NCI-H524 treated with DMSO at 0.1 percent for 48 hours (cell line): ENCODE measurements at places on chromosomes 11 and 22.

DNA sequence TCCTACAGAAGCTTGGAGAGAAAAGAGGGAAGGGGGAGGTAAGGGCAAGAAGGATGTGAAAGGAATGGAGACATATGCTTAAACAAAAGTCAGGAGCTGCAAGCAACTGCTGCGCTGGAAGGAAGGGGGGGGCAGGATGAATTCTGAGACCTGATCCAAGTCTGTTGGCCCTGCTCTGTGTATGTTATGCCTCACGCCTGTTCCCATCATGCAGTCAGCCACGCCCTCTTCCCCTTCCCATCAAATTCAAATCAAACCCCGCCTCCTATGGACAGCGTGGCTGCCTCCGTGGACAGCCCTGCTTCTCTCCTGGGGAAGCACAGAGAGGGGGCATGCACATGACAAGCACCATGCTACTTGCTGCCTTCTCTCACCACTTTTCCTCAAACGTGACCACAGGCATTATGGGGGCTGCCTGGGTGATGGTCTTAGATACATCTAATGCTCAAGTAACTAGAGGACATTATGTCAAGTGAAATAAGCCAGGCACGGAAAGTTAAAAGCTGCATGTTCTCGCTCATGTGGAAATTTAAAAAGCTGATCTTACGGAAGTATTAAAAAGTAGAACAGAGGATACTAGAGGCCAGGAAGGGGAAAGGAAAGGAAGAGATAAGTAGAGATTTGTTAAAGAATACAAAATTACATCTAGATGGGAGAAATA is 45.8 kb upstream of the CYP2D6 start:
- no peak for DNase-seq

DNA sequence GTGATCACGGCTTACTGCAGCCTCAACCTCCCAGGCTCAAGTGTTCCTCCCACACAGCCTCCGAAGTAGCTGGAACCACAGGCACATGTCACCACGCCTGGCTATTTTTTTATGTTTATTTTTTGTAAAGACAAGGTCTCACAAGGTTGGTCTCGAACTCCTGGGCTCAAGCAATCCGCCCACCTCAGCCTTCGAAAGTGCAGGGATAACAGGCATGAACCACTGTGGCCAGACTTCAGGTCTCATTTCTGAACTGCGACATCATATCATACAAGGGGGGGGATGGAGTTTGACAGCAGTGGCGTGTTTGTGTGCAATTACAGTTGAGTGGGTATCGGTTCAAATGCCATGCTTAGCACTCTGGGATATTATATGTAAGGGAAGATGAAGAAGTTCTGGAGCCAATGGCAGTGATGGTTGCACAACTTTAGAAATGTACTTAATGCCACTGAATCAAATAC is 6.9 kb downstream of the NAALADL1 start:
- no peak for DNase-seq

DNA sequence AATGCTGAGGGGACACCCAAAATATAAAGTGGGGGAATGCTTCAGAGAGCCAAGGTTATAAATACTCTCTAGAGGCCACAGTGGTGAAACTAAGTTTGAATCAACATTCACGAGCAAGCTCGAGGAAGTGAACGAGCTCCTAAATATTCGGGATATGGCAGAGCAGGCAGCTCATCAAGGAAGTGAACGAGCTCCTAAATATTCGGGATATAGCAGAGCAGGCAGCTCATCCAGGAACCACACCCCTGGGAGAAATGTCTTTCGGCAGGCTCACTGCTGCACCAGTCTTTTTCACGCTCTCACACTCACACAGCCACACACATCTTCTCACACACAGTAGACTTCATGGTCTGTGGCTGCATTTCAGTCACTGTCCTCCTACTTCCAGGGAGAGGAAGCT is 787.5 kb downstream of the OPCML start:
- DNase-seq = no peak

- DNase-seq = no peak
These were observed 651 bp downstream of the CTSF start for GRCh38 chr11:66567787-66568123.

- no peak for DNase-seq
These were observed 814 bp upstream of the CDON start for GRCh38 chr11:126063507-126063852.

- DNase-seq = no peak
These were observed 74.8 kb downstream of the SIK2 start for GRCh38 chr11:111676878-111677585.

DNA sequence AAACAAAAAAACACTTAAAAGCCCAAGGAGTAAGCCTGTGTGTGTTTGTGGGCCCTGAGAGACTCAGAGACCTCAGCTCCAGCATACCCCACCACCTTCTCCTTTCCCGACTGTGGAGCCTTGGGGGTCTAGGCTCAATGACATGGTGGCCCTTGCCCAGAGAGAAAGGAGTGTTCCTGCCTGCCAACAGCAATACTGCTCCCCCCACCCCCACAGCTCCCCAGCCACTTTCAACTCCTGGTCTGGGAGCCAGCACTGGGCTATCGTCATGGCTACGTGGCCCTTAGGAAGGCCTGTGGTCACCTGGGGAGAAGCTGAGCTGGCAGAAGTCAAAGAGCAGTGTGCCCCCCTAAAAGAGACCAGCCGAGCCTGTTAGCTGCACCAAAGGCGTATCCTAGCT is 2.6 kb downstream of the PPP1R14B start:
- no peak for DNase-seq

- DNase-seq = no peak
These were observed 691.1 kb downstream of the METTL15 start for GRCh38 chr11:28799316-28799715.

GRCh38 chr11:56909563-56909962 is 79.2 kb upstream of the OR5AK2 start:
- DNase-seq = no peak

DNA sequence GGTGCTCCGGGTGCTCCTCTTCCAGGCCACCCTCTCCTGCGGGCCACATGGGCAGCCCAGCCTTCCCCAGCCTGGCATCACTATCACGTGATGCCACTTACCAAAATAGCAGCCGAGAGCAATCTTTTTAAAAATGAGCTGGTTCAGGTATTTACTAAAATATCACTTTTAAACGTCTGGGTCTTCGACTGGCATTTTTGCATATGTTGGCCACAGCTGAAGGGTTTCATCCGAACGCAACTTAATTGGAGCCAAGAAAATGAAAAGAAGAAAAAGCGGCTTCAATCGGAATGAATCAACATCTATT is 94.6 kb upstream of the ANO1 start:
- no peak for DNase-seq

DNA sequence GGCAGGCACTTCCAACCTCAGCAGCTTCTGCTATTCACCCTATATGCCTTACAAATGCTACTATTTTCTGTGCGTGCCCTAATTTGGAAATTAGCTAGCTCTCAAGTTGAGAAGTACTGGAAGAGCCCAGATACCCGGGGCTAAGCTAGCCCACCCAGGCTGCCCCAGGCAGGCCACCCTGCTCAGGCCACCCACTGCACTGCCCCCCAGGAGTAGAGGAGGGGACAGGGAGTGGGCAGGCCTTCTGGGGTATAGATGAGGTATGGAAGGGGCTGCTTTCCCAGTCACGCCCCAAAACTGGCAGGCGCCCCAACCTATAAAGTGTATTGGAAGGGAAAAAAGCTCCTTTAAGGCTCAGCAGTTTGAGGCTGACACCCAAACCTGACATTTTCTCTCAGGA is 43.5 kb downstream of the DRD2 start:
- no peak for DNase-seq
